ENCODE measurements at places on chromosomes 4 and X.

DNA sequence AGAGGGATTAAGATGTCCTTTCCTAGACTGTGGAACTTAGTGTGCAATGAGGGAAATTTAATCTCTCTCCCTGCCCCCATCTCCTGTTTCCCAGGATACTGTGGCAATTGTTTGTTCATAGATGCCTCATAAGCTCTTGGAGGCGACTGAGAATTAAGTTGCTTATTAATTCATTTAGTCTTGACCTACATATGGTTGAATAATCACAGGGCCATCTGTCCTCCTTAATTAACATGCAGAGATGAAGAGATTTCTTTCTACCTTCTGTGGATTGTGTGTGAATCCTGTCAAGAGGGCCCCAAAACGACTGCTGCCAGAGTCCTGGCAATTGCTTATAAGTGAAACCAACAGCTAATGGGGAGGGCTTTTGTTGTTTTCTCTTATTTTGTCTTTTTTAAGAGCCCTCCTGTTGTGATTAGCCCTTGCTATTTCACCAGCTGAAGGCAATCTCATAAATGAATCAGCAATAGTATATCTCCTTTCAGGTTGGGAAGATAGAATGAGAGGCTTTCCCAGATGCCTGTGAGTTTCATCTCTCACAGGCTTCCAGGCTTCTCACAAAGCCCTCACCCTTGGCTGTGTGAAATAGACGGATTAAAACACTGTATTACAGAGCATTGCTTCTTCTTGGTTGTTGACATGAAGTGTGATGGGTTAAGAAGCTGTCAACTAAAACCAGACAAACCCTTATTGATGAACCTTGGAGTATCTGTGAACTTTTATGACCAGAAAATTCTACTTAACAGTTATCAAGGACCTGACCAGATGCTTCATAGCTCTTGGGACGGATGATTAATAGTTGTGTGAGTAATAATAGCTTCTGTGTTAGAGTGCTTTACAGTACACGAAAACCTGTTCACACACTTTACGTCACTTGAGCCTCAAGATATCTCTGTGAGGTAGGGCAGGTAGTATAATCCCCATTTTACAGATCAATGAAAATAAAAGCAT, 58.5 kb downstream of the PGRMC2 start:
- no peak for DNase-seq

- no peak for DNase-seq
These were observed 75.1 kb downstream of the PRKX start for GRCh38 chrX:3638280-3638873.

GRCh38 chr4:150970685-150971151, 44.4 kb downstream of the LRBA start:
- DNase-seq = no peak

DNA sequence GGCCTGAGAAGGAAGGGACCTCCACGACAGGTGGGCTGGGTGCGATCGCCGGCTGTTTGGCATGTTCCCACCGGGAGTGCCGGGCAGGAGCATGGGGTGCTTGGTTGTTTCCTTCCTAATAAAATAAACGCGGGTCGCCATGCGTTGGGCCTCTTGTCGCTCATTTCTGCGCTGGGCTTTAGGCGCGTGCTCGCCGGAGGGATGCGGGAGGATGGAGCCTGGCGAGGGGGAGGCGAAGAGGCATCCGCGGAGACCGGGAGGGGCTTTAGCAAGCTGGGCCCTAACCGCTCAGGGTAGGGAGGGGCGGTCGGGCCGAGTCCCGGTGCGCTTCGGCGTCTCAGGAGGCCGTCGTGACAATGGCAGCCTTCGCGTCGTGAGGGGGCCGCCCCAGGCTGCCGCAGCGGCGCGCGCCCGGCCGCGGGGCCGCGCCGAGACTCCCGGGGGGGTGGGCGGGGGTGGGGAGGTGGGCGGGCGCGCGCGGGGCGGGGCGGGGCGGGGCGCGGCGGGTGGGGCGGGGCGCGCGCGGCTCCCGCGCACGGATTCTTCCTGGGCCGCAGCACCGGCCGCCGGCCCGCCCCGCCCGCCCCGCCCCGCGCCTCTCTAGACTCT, 476 bp upstream of the GDI1 start:
- DNase-seq = peak; percentile 45

DNA sequence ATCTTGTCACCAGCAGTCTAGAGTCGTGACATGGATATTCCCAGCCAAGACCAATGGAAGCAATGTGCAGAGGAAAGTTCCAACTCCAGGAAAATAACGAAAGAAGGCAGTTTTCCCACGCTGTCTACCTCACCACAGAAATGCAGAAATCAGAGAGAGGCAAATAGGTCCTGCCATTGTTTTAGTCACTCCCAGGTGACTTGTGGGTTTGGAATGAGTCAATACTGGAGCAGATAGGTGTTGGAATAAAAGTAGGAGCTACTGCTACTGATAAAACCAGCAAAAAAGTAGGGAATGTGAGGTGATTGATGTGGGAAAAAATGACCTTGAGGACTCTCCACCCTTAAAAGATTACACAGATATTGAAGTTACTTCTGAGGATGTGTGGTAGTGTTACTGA, 72.8 kb upstream of the RAI2 start:
- no peak for DNase-seq

DNA sequence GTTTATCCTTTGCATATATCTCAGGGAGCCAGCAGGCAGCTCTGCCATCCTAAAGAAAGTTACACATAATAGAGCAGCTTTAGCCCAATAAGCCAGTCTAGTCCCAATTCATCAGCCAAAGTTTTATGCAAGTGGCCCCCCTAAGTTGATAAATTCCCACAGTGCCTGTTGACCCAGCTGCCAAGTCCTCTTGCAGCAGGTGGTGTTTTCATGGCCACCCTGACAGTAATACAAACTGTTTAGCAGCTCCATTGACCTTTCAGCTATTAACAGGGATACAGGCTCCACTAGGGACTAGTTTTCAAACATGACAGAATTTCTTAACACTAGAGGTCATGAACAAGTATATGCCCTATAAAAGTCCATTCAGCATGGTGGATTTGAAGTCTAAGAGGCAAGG, 77.5 kb downstream of the HHIP start:
- no peak for DNase-seq

GRCh38 chr4:3407171-3407771, 34.5 kb upstream of the HGFAC start:
- DNase-seq = no peak

All from activated T-helper 1 cell treated with Interleukin-2 at 50 U/mL for 16 hours (primary cell).